Activated T-helper 2 cell treated with anti-CD3 and anti-CD28 coated beads, Interferon-gamma antibody, Interleukin-2, Interleukin-4, amounts not matched to agents 10 μg/mL and 5 μg/mL and 100 μg/mL, durations not matched to agents 14 hours and 24 hours and 36 hours (primary cell): ENCODE measurements at places on chromosomes 12 and 14.

DNA sequence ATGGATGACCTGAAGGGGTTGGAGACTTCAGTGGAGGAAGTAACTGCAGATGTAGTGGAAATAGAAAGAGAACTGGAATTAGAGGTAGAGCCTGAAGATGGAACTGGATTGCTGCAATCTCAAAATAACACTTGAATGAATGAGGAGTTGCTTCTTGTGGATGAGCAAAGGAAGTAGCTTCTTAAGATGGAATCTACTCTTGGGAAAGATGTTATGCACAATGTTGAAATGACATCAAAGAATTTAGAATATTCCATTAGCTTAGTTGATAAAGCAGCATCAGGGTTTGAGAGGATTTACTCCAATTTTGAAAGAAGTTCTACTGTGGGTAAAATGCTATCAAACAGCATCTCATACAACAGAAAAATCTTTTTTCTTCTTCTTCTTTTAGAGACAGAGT lies 186.4 kb upstream of the PRKD1 start:
- no peak for DNase-seq

- no peak for DNase-seq
These were observed 169.7 kb upstream of the G2E3 start for GRCh38 chr14:30389134-30389876.

- DNase-seq = no peak
These were observed 159.1 kb upstream of the RTL1 start for GRCh38 chr14:101062601-101063000.

DNA sequence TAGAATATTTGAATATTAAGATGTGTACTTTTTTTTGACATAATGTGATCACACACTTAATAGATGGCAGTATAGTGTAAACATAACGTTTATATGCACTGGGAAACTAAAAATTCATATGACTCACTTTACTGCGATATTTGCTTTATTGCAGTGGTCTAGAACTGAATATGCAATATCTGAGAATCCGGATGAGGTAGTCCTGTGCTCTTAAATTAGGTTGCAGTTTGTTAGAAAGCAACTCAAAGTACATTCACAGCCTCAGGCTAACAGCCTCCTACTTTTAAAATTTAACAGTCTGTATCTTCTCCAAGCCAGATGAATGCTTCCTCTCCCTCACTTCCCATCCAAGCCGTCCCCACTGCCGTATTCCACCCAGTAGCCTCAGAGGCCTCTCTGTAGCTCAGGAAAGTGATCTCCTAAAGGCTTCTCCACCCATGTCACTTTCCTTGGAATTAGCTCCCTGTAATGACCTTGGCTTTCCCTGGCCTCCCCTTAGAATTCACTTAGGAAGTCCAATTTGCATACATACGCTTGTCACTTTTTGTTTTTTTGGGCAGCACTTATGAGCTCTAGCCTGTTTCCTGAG lies 43.7 kb downstream of the TESPA1 start:
- no peak for DNase-seq

- DNase-seq = no peak
These were observed 14.8 kb upstream of the RIC8B start for GRCh38 chr12:106759526-106760183.

- DNase-seq = no peak
These were observed 80.0 kb downstream of the SINHCAF start for GRCh38 chr12:31245822-31246469.

DNA sequence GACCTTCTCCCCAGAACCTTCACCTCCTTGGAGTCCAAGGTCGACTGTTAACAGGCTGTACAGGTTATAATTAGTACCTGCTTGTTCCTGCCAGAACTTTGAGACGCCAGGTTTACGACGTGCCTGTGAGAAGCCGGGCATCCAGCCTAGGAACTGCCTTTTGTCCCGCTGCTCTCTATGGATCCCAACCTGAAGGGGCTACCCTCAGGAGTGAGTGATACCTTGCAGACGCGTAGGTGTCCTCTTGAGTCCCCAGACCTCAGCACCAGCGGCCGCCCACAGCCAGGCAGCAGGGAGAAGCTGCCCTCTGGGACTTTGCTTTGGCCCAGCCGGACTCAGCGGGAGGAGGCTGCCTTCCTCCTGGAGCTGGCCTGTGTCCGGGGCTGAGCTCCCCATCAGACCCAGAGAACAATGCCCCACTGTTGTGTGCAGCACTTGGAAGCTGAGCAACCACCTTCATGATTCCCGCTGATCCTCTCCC lies 16.2 kb downstream of the SYNE3 start:
- no peak for DNase-seq

DNA sequence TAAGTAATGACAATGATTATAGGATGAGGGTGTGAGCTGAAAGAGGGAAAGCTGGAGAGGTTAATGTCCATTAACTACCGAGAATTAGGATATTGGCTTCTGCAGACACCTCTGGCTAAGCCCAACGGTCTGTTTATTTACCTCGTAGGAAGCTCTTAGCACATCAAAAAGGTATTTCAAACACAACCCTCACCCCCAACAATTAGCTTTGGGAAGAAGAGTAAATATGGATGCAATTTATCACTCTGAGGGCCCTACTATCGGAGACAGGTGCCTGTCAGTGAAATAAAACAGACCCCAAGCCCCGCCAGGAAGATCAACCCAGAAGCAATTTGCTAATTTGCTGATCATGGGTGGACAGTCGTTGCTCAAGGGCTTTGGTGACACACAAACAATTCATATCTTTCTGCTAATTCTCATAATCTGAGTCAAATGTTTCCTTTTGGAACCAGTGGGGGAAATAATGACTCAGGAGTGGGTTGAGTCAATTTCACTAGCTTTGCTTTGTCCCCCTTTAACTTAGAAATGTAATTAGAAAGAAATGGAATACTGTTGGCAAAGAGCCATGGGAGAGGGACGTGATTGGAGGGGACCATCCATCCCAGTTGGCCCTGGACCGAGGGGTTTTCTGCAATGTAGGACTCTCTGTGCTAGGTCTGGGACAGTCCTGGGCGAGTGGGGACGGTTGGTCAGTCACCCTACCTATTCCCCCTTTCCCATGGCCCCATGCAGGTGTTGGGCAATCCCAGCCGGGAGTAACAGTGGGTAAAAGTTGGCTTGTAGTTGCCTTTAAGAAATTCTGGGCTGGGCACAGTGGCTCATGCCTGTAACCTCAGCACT lies 99.1 kb upstream of the MED13L start:
- DNase-seq = no peak

GRCh38 chr14:73770977-73771847 lies 57.0 kb upstream of the PNMA1 start:
- no peak for DNase-seq

GRCh38 chr12:104219908-104220404 lies 4.4 kb downstream of the TXNRD1 start:
- peak; percentile 72 for DNase-seq

DNA sequence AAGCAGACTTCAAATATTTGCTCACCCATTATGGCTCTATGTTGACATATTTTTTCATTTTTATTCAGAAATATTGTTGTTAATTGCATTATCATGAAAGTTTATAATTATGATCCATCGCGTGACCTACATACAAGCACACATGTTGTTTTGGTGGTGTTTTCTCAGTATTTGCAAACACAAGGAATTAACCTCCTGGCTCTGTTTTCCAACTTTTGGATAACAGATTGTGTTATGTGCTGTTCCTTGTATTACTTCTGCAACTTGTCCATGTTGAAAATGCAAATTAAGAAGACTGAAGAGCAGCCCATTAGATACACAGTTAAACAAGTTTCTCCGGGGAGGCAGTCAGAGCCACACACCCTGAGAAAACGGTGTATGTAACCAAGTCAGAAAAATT lies 201.2 kb downstream of the SEC23A start:
- no peak for DNase-seq

DNA sequence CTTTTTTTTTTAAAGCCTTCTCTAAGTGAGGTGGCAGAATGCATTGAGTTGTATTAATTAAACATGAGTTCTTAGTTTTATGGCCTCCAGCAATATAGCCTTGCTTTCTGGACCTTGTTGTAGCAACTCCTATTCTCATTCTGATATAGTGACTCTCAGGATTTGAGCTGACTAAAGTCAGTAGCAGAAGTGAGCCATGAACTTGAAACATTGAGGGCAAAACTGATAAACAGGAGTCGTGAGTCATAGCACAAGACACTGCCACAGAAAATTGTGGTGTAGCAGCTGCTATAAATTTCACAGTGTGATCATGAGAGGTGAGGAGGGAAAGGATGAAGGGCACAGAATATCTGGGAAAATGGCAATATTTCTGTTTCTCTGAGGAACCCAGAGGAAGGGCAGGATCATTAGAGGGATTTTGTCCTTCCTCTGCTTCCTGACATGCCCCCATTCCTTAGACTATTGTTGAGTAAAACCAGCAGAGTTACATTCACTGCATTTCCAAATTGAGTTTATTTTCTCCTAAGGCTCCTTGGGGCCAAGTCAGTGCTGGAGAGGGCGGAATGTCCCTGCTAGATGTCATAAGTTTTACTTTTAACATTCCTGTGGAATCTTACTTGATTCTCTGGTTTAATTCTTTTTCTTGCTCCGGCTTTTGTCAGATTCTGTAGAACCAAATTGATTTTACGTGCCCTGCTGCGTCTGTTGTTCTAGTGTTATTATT lies 7.5 kb downstream of the KLRG1 start:
- DNase-seq = no peak

- no peak for DNase-seq
These were observed 414.8 kb upstream of the MGAT4C start for GRCh38 chr12:86670986-86671385.

DNA sequence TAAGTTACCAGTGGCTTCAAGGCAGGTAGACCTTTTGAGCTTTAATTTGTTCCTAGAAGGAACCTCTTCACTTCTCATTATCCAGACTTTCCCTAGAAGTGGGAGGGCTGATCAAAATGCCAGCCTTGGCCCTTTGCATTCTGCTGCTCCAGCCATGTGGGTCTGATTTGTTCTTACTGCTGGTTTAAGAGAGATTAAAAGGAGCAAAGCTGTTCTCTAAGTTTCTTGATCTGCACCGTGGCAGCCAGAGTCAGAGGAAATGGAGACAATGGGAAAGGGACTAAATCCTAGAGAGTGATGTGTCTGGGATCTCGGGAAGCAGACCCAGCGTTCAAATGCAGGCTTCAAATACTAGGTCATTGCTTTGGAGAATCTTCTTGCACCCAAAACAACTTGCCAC lies 759.7 kb downstream of the DIO2 start:
- DNase-seq = no peak

DNA sequence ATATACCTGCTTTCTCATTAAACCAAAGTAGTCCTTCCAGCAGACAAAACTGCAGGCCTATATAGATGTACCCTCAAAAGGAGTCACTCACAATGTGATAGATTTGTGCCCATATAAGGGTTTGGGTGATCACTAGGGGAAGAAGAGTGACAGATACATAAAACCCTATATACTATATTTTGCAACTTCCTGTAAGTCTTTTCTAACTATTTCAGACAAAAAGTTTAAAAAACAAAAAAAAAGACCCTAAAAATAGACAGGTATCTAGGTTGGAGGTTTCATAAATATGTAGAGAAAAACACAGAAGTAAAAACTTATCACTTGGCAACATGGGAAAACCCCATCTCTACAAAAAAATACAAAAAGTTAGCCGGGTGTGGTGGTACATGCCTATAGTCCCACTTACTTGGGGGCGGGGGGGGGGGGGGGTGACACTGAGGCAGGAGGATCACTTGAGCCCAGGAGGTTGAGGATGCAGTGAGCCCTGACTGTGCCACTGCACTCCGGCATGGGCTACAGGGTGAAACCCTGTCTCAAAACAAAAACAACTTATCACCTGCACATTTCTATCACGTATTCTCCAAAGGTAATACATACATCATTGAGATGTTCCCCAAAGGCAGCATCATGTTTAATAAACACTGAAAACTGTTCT lies 2.9 kb downstream of the VCPKMT start:
- DNase-seq = no peak

DNA sequence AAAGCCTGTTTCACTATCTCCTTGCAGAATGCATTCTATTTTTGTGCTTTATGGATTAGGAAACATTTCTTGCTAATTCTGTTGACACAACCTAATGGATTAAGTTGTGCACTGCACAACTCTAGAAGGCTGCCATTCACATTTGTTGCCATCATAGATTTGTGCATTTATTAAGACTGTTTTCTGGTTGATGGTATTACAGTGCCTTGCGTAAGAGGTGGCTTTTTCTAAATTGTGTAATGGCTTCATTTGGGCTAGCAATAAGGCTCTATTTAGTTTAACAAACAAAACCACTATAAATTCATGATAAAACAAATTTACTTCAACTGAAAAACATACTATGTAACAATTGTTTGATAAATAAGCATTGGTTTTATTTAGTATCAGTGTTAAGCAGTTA lies 175.9 kb downstream of the TRHDE start:
- no peak for DNase-seq

DNA sequence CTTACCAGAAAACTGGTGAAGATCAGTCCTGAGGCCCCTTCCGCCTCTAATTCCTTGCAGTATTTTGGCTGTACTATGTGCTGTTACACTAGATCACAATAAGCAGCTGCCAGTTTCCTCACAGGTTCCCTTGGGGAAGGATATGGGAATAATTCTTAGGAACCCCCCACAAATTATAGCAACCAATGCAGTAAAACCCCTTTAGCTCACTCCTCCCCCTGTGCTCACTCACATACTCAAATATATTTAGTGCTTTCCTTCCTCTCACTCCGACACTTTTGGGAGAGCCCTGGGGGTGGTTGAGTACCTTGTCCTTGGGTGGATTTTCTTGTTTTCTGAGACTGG lies 162.7 kb downstream of the ETV6 start:
- DNase-seq = no peak

- DNase-seq = no peak
These were observed 182.3 kb downstream of the NPAS3 start for GRCh38 chr14:33120966-33121365.

DNA sequence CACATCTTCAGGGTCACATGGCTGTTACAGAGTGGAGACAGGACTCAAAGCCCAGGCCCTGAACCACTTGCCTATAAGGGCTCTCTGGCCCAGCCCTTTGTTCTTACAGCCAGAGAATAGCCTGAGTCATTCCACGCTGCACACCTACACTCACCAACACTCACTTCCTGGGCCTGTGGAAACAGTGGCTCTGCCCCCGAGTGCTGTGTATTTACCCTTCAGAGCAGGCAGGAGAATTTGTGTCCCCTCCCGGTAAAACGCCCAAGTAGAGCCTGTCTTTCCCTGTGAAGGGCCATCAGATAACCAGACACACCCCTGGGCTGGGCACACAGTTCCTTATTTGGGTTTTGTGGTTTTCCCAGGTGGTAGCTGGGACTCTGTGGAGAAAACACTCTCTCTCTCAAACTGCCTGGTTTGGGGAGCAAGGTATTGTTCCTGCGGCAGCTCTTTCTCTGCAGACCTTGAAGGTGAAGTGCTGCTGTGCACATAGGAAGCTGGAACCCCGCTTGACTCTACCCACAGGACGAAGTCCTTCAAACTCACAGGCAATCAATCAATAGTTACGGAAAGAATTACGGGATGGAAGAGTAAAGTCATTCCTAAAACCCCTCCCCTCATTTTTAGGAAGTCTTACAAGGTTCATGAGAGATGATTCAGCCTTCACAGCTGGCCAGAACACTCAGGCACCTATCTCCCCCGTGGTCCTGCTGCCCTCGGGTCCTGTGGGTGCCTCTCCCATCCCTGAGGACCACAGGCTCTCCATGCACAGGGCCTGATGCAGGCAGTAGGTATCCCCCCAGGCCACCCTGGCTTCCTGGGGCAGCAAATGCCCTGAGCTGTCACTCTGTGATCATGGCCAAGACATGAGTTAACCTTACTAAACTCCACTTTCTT lies 20.3 kb downstream of the FIGNL2 start:
- peak; percentile 18 for DNase-seq

- DNase-seq = no peak
These were observed 599.1 kb downstream of the CCER1 start for GRCh38 chr12:90355711-90356355.
